ENCODE measurements at places on chromosomes 5 and 9. TPM values are rescaled to one million over a fixed set of nuclear protein-coding genes. Genes with fewer than 3 reads are reported as not detected.

DNA sequence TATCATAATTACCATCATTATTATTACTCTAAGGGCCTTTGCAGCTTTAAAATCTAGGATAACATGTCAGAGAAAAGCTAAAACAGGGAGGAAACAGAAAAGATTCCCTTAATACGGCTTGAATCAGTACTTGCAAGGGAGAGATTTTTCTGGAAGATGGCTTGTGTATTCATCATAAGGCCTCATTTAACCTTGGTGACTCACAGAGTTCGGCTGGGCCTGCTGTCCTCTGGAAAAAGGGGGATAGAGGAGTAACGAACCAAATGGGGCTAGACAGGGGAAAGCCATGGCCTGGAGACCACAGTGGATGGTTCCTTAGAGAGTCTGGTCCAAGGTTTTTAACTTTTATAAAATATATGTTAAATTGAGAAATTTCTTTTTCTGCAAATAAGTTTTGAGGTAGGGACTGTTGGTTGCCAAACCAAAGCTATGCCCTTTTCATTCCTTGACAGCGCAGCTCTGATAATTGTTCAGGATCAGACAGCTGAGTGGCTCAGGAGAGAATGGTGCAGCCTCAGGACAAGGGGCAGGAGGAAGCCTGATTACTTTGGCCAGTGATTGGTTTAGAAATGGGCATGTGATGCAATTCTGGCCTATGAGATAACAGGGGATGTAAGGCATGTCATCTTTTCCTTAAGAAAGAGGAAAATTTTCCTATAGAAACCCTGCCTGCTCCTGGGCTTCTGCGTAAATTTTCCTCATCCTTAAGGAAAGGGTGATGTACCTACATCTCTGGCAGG, 25.6 kb upstream of the GSN start:
- H3K36me3 ChIP-seq: no peaks in the 10 kb centered on the region
- no peak overlapping the region for H3K27ac ChIP-seq
- H3K4me1 ChIP-seq: peaks cover 13% of the 10 kb centered on the region
- no peaks in the 10 kb centered on the region for H3K27me3 ChIP-seq
- H3K4me3 ChIP-seq: no peak overlapping the region
- DNase-seq: no peak

DNA sequence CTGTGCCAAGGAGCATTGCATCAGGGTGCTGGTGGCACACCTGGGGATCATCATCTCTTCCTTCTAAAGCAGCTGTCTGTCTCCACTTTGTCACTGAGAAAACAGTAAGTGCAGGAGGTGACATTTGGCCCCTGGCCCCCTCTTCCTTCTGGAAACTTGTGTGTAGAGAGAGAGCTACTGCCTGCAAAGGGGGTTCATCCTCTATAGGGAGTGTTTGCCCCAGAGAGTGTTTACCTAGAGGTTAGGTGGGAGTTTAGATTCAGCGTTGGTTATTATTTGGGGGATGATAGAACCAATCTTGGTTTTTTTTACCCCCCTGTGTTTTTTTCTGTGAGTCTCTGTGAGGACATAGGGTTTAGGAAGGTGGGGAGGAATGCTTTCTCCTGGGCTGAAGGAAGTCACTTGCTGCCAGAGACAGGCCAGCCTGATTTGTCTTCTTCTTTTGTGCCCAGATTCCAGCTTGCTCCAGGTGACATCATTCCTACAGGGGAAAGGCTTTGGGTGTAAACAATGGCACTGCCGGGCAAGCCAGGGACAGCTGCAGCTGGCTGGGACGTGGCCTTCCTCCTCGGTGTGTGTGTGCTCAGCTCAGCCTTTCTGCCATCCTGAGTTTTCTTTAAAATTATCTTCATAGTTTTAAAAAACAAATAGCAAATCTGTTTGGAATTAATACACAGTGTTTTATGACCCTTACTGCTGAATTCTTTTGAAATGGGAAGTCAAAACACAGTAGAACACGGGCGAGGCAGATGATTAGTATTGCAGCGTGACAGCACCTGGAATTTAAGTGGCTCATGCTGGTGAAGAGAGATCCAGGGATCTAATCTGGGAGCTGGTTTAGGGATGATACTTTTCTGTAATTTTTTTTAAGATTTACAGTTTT, 24.5 kb downstream of the PRRC2B start:
- no peak overlapping the region for H3K4me3 ChIP-seq
- peaks cover 31% of the 10 kb centered on the region for H3K36me3 ChIP-seq
- H3K4me1 ChIP-seq: peaks cover 70% of the 10 kb centered on the region
- H3K27ac ChIP-seq: peak overlapping the region; percentile 38

DNA sequence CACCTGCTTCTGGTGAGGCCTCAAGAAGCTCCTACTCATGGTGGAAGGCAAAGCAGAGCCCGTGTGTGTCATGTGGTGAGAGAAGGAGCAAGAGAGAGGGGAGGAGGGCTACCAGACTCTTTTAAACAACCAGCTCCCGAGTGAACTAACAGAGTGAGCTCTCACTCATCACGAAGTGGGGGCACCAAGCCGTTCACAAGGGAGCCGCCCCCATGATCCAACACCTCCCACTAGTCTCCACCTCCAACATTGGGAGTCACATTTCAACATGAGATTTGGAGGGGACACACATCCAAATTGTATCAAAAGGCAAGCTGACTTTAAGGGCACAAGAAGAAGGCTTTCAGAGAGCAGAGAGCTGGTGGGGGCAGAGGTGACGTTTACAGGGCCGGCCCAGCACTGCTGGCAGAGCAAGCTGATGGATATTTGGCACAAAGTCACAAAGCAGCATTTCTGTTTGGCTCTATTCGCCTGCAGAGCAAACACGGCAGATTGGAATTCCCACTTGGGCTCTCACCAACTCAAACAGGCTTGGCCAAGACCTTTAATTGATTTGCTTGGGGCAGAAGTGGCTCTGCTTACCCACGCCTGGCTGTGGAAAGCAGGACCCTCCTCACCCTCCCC, 20.0 kb downstream of the PITX1 start:
- H3K4me3 ChIP-seq: no peak overlapping the region
- no peaks in the 10 kb centered on the region for H3K4me1 ChIP-seq
- H3K27me3 ChIP-seq: no peaks in the 10 kb centered on the region
- H3K36me3 ChIP-seq: no peaks in the 10 kb centered on the region

- no peak for DNase-seq
- peaks cover 13% of the 10 kb centered on the region for H3K4me1 ChIP-seq
- no peaks in the 10 kb centered on the region for H3K27me3 ChIP-seq
- peak overlapping the region; percentile 89 for H3K27ac ChIP-seq
Measured at GRCh38 chr5:115544043-115544435, 536 bp downstream of the FEM1C start.

- no peaks in the 10 kb centered on the region for H3K27me3 ChIP-seq
- H3K36me3 ChIP-seq: peaks cover 11% of the 10 kb centered on the region
- peak overlapping the region; percentile 51 for H3K27ac ChIP-seq
- peaks cover 22% of the 10 kb centered on the region for H3K4me1 ChIP-seq
- H3K4me3 ChIP-seq: no peak overlapping the region
Measured at GRCh38 chr9:71741926-71742648, 26.2 kb downstream of the CEMIP2 start.

SNCAIP gene
- not detected for total RNA-seq

All from SJSA1 (cell line).